Aorta (tissue), 5 donors: ENCODE measurements at places on chromosomes 2 and 18. TPM values are rescaled to one million over a fixed set of nuclear protein-coding genes. Genes with fewer than 3 reads are reported as not detected.

The CNGA3 gene
- not detected for polyA plus RNA-seq

DNA sequence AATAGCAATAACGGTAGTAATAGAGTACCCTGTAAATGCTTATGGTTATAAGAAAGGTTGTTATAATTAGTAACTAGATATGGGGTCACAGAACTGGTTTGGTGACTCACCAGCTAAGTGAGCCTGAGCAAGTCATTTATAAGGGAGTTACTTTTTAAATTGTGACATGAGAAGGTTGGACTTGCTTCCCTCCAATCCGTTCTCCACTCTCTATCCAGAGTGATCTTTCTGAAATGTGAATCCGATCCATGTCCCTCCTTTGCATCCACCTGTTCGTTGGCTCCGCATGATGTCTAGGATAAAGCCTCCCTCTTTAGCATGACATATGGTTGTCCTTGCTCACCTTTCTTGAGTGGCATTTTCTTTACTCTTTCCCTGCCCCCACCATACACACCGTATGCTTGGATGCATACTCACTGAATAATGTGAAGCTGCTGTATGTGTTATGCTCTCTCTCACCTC, 83.1 kb downstream of the CDC42EP3 start:
- no peak overlapping the region for H3K27ac ChIP-seq
- no peaks in the 10 kb centered on the region for H3K27me3 ChIP-seq
- no peak for DNase-seq
- peaks cover 12% of the 10 kb centered on the region for H3K4me1 ChIP-seq

The HSPD1 gene
- polyA plus RNA-seq: 74.4 TPM

DNA sequence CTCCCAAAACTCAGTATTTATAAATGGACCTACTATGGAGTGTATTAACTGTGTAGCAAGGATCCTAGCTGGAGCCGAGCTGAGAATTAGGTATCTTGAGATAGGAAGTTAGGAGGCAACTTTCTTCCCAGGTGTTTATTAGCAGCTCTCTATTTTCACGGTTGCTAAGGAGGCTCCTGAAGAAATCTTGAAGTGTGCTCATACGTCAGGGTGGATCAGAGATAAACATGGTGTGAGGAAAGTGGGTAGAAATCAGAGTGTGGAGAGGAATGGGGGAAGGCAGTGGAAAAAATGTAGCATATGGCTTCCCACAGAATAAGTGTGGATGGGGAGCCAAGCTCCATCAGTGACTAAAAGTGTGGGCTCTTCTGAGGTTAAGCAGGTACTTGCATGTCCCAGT, 104.3 kb downstream of the ABCA12 start:
- no peak overlapping the region for H3K27ac ChIP-seq
- no peaks in the 10 kb centered on the region for H3K36me3 ChIP-seq
- DNase-seq: no peak
- no peaks in the 10 kb centered on the region for H3K27me3 ChIP-seq

- H3K4me1 ChIP-seq: no peaks in the 10 kb centered on the region
- DNase-seq: no peak
- no peaks in the 10 kb centered on the region for H3K27me3 ChIP-seq
- H3K27ac ChIP-seq: no peak overlapping the region
Observed at GRCh38 chr2:8453904-8454302, 228.0 kb upstream of the ID2 start.
